ENCODE measurements at places on chromosomes 12 and 14. TPM values are rescaled to one million over a fixed set of nuclear protein-coding genes. Genes with fewer than 3 reads are reported as not detected.

DNA sequence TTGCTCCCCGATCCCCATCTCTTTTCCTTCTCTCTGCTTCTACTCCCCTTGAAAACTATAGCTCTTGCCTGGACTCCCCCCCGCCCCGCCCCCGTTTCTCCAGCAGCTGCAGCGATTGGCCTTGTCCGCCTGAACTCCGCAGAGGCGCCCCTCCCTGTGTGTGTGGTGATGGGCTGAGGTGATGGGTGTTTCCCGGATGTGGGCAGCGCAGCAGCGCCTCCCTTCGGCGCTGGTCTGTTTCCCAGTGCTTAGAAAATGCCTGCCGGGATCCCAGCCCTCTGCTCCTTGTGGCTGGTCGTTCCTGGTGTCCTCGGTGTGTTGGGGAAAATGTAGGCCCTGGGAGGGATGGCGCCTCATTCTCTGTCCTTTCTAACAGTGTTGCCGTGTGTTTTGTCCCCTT, 43.3 kb downstream of the GALNT8 start:
- peak; percentile 71 for ATAC-seq

- ATAC-seq = no peak
Observed at GRCh38 chr12:52130711-52131110, 51.2 kb downstream of the SMIM41 start.

- peak; percentile 93 for ATAC-seq
Observed at GRCh38 chr12:116319898-116320621, 42.6 kb upstream of the MED13L start.

DNA sequence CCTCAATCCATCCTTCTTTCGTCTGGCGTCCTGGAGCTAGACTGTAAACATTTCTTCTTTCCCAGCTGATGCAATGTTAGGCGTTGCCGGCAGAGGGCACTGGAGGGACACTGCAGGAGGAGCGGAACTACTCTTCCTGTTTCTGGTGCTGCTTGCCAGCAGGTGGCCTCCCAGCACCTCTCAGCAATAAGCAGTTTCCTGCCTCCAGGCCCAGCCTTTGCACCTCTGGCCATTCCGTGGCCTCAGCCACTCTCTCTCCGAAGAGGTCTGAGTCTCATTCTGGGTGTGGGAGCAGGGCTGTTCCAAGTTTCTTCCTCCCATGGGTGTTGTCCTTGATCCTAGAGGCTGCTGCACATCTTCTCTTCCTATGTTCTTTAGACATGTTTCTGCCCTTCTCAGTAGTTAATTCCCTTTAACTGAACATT, 7.5 kb upstream of the ASPG start:
- ATAC-seq = peak; percentile 89

GRCh38 chr12:131132118-131132892, 178.6 kb downstream of the ADGRD1 start:
- peak; percentile 59 for ATAC-seq

DNA sequence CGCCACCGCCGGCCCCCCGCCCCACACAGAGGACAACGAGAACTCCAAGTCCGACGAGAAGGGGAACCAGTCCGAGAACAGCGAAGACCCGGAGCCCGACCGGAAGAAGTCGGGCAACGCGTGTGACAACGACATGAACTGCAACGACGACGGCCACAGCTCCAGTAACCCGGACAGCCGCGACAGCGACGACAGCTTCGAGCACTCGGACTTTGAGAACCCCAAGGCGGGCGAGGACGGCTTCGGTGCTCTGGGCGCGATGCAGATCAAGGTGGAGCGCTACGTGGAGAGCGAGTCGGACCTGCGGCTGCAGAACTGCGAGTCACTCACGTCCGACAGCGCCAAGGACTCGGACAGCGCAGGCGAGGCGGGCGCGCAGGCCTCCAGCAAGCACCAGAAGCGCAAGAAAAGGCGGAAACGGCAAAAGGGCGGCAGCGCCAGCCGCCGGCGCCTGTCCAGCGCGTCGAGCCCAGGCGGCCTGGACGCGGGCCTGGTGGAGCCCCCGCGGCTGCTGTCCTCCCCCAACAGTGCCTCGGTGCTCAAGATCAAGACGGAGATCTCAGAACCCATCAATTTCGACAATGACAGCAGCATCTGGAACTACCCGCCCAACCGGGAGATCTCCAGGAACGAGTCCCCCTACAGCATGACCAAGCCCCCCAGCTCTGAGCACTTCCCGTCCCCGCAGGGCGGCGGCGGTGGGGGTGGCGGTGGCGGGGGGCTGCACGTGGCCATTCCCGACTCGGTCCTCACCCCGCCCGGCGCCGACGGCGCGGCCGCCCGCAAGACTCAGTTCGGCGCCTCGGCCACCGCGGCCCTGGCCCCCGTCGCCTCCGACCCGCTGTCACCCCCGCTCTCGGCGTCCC, 150.9 kb downstream of the EGLN3 start:
- ATAC-seq = peak; percentile 27

GRCh38 chr14:80805136-80805535, 136.4 kb downstream of the CEP128 start:
- ATAC-seq = no peak

Gene BCL11B
- total RNA-seq = 0.39 TPM

All from gastroesophageal sphincter (tissue), 4 donors.